ENCODE measurements at places on chromosomes 12 and 14.

- DNase-seq: no peak
Measured at GRCh38 chr12:16281157-16281556, 3.7 kb upstream of the SLC15A5 start.

GRCh38 chr14:27114180-27114579, 516.3 kb upstream of the NOVA1 start:
- DNase-seq: no peak

DNA sequence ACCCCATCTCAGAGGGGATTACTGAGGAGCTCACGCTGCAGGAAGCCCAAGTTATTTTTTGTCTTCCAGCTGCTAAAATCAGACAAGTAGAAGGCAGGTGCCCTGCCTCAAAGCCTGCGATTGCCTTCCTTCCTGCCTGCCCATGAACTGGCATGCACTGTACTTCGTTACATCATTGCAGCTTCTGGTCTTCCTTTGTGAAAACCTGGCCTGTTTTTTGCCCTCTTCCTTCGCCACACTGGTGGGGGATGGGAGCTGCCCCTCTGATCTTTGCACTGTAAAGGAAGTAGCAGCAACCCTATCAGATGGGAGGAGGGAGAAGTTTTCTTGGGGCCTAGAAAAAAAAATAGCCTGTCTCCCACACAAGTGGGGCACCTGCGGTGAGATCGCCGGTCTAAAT, 1098.7 kb downstream of the BCL11B start:
- DNase-seq: no peak

DNA sequence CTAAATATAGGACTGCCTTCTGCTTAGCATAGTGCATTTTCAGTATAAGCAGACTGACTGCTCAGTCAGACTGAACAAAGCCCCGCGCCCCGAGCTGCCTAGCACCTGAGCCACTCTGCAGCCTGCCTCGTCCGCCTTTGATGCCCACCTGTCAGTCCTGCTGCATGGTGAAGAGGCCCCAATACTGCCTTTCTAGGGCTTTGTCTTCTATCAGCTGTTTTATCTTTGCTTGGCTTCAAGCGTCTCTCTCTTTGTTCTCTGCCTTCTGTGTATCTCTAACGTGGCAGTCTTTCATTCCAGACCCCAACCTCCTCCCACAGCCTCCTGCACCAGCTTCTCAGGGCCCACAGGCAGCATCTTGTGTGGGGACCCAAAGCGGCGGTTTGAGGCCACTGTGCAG, 1001.0 kb downstream of the VRK1 start:
- no peak for DNase-seq

DNA sequence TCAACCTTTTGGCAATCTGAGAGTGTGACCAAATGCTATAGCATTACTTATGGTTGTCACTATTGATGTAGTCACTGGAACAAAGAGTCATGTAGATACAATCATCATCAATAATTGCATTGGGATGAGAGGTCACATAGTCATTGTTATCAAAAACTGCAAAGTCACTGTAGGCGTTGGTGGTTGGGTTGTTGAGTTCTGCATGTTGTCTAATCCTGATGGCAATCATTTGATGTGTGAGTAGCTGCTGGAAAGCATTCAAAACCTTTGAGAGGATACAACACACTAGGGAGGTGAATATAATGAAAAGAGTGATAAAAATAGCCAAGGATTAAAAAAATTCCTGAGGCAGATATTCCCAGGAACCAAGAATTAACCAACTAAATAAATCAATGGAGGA, 214.7 kb upstream of the SYT10 start:
- no peak for DNase-seq

GRCh38 chr14:40099316-40099715, 667.1 kb upstream of the FBXO33 start:
- no peak for DNase-seq

GRCh38 chr12:98439471-98439951, 75.9 kb upstream of the TMPO start:
- no peak for DNase-seq

- no peak for DNase-seq
Measured at GRCh38 chr12:81627336-81628189, 131.6 kb downstream of the PPFIA2 start.

DNA sequence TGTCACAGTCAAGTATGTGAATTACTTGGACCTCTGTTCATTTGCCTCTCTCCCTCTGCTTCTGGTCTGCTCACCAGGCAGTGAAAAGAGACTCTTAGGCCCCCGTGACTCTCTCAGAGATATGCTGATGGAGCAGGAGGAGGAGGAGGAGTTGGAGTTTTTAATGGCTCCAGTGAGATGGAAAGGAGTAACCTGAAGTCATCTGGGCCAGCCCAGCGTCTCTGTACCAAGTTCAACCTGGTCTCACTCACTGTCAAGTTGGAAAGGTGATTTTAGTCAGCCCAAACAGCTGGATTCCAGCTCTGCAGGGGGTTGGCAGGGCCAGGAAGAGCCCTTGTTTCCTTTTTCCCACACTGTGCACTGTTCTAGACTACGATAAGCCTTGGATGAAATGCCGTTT, 48.6 kb downstream of the SH2B3 start:
- DNase-seq: no peak

GRCh38 chr12:12606781-12607589, 4.7 kb upstream of the CREBL2 start:
- DNase-seq: no peak

DNA sequence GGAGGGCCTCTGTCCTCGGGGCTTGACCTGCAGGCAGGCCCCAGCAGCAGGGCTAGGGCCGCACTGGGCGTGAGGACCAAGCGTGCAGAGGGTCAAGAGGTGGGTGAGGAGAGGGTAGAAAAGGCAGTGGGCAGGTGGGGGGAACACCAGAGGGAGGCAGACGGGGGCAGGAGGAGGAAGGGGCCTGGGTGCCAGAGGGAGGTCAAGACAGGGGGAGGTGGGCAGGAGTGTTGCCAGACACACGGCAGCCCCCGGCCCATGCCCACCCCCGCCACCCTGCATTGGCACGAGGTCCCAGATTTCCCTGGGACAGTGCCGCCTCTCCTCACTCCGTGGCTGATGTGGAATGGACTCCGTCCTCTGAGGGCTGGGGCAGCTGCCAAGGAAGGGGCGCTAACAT, 8.2 kb downstream of the TMEM121 start:
- no peak for DNase-seq

DNA sequence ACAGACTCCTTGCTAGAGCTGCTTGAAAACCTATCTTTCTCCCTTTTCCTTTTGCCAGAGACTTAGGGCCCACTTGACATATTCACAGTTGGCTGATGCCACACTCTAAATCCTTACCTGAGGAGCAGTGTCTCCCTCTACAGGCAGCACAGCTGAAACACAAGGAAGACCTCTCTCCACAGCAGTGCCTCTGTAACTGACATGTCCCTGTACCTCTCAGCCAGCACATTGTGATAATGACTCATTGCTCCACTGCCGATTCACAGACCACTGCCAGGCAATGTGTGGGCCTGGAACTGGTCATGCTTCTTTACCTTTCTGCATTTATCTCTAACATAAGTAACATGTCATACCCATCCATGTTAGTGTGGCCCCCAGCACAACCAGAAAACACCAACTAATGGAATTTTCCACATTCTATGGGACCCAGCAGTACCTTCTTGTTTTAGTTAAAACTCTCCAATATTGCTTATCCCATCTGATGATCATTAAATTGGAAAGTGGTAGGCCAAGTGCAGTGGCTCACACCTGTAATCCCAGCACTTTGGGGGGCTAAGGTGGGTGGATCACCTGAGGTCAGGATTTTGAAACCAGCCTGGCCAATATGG, 56.5 kb downstream of the GTF2A1 start:
- peak; percentile 55 for DNase-seq

GRCh38 chr14:80844872-80845271, 96.7 kb downstream of the CEP128 start:
- DNase-seq: no peak

- no peak for DNase-seq
Measured at GRCh38 chr12:75489613-75490210, 9.2 kb downstream of the GLIPR1 start.

- no peak for DNase-seq
Measured at GRCh38 chr12:114740448-114740847, 56.5 kb upstream of the TBX3 start.

- DNase-seq: no peak
Measured at GRCh38 chr14:105525861-105526775, at the start of gene TMEM121. TSS of gene TMEM121 (plus strand) at chr14:105526583. CDS start at chr14:105528835, 2,252 bp downstream.

- DNase-seq: no peak
Measured at GRCh38 chr14:93720076-93720815, 68.0 kb downstream of the PRIMA1 start.

DNA sequence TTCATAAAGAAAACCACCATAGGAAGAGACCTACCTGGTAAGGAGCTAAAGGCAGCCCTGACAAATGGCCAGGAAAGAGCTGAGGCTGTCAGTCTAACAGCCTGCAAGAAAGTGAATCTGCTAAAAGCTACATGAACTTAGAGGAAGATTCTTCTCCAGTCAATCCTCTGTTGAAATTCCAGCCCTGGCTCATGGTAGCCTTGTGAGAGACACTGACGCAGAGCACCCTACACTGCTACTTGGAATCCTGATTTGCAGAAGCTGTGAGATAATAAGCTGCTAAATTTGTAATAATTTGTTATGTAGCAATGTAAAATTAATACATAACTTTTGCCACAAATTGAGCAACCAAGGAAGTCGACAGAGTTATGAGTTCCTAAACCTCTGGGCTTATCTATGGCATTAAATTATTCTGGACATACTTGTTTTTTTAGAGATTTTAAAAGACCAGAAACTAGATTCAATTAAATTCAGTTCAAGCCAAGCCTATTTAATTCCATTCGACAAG, 257.0 kb downstream of the ETNK1 start:
- DNase-seq: no peak

- no peak for DNase-seq
Measured at GRCh38 chr12:32039917-32040575, 66.6 kb upstream of the BICD1 start.

- no peak for DNase-seq
Measured at GRCh38 chr12:20950248-20950647, 139.7 kb downstream of the SLCO1B3 start.

GRCh38 chr12:132547205-132547740, 57.3 kb downstream of the FBRSL1 start:
- DNase-seq: no peak

DNA sequence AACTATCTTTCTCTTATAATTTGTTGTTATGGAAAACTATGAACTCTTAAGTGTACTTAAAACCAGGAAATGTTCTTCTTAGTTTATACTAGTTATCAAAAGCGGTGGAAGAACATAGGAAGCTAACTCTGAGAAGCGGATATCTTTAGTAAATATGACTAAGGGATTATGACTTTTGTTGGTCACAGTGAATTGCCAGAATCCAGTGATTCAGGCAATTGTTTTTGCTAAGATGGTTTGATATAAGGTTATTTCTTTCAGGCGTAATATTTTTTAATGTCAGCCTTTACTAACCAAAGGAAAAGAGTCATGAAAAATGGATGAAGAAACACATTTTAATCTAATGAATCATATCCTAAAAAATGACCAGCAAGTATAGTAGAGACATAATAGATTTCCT, 473.5 kb downstream of the FOXG1 start:
- no peak for DNase-seq

DNA sequence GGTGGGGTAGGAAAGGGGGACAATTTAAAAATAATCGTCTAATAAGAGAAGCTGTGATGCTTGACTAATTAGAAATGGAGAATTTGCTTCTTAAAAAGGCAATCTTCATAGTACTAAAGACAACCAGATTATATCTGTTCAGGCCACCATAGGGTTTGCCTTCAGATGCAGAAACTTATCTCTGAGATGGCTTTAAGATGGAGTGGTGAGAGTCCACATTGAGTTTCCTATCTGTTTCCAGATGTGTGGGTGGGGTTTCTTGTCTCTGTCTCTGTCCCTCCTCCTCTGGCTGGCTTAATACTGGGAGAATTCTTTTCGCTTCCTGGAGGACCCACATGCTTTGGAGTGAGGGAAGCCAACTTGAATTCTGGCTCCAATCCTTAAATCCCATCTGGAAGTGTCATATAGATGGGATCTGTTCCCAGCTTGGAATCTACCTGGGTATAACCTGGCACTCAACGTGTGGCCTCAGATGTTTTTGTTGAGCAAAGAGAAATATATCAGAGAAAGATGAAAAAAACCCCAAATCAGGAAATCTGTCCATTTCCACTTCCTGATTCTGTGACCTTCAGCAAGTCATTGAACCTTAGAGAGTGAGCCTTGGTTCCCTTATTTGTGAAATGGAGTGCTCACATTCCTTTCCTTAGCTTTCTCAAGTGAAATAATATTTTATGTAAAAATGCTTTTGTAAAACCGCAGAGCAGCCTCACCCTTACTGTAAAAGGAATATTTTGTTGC, 66.4 kb downstream of the CHST11 start:
- DNase-seq: no peak

DNA sequence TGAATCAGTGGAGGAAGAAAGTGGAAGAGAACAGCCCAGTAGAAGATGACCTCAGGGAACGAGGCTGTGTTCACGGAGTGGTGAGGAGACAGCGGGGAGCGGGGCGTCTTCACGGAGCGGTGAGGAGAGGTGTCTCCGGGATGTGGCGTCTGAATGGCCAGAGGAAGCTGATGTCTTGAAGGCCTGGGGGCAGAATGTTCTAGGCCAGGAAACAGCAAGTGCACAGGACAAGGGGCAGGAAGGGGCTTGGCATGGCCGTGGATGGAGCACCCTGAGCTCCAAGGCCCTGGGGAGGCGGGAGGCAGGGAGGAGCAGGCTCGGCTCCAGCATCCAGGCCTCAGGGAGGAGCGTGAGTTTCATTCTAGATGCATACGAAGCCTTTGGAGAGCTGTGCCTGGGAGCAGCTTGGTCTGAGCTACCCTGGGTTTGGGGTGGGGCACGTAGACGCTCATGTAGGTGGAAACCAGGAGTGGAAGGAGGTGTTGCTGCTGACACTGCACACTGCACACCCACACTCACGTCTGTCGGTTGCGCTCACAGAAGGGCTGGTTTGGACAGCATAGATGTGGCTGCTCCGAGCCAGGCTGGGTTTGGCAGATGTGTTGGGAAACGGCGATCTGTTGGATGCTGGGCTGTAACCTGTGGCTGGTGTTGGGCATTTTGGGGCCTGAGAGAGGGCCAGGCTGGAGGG, 131.6 kb downstream of the ADGRD1 start:
- no peak for DNase-seq

GRCh38 chr12:20011200-20011599, 357.1 kb upstream of the PDE3A start:
- DNase-seq: no peak

DNA sequence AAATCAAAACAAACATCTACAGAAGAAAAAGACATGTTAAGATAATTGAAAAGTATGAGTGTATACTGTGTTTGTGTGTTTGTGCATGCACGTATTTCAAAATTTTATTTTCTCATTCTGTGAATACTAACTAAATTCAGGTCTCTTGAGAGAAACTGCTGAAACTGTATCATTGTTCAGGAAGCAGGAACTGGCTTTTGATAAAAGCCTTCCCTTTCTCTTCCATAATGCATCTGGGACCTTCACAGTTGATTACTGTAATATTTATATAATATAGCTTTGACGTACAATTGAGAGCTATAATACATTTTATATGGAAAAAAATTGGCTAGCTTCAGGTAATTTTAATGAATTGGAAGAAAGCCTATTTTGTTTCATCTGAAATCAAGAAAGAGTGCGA, 993.5 kb downstream of the SLC6A15 start:
- no peak for DNase-seq

GRCh38 chr12:57192920-57193319, 23.7 kb upstream of the NXPH4 start:
- no peak for DNase-seq

GRCh38 chr12:23055004-23055403, 430.0 kb downstream of the ETNK1 start:
- no peak for DNase-seq
